Stimulated activated CD4-positive, alpha-beta T cell treated with anti-CD3 and anti-CD28 coated beads, Interleukin-2, amount 100 ng/mL, for 24 hours (primary cell): ENCODE measurements at places on chromosomes 2 and 18.

GRCh38 chr2:88108796-88109195, 19.1 kb downstream of the FABP1 start:
- DNase-seq = no peak

GRCh38 chr2:16198166-16198912, 258.0 kb downstream of the MYCN start:
- DNase-seq = no peak

GRCh38 chr2:66344087-66344663, 90.8 kb upstream of the MEIS1 start:
- no peak for DNase-seq

- DNase-seq = no peak
These were observed 198.5 kb downstream of the FHOD3 start for GRCh38 chr18:36496022-36496421.

- no peak for DNase-seq
These were observed 212.9 kb upstream of the STON1 start for GRCh38 chr2:48316753-48317750.

DNA sequence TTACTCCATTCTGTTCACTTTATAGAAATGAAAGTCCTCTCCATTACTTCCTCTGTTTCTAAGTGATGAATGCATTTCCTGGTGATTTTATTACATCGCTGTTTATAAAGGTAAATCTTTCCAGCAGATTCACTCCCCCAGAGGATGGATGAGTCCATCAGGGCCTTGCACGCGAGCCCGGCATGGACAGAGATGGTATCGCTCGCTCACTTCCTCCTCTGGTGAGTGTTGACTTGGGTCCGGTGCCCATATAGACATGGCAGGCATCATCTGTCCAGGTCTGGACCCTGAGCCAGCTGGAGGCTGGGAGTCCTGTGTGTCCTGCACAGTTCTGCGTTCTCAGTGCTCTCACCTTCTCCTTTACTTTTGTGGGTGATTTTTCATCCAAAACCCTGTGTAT, 733.6 kb upstream of the SALL3 start:
- DNase-seq = no peak

DNA sequence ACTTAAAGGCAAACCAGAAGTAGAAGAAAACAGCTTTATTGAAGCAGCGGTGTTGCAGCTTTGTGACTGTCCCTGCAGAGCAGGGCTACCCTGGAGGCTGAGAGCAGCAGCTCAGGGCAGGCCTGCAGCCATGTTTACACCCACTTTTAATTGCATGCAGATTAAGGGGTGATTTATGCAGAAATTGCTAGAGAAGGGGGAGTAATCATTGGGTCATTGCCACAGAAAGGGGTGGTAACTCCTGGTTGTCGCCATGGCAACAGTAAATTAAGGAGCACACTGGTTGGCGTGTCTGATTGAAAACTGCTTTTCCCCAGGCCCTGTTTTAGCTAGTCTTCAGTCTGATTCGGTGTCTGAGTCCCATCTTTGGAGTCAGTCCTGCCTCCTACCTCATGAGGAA, 195.4 kb upstream of the HDAC4 start:
- DNase-seq = no peak

DNA sequence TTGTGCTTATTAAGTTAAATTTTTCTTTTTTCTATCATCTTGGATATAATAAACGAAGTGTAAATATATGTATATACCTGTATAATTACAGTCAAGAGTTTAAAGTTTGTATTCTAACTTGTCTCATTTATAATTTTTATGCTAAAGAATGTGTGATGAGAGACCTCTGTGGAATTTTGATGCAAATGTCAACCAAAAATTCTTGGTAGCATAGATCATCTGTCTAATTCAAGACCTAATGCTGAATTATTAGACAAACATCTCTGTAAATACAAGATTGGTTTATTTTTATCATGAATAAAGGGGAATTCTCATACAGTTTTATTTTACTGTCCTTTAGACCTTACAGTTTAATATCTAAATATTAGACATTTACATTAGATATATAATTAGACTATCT, 149.2 kb upstream of the VWC2L start:
- DNase-seq = no peak
